ENCODE measurements at places on chromosomes 7 and 10.

DNA sequence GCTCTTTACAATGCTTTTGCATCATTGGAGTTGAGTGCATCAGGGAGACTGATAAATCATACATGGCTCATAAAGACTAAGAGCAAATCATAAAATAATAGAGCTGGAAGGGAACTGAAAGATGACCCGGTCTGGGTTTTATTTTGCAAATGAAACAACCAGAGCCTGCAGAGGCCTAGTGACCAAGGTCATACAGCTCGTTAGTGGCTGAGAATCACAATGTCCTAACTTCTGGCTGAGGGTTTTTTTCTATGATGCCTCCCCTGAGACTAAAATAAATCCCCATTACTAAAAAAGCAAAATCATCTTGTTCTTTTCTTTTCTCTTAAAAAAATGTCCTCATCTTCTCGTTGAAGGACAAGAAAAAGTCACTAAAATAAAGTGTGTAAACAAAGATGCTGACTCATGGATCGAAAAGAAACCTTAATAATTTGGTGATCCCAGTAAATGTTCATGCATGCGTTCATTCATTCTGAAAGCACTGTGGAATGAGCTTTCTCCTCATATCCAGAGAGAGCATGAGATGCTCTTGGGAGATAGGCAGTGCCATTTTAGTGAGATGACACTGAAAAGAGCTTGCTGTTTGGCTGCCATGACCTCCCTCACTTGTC lies 107.8 kb upstream of the PHYHIPL start:
- no peak for DNase-seq

DNA sequence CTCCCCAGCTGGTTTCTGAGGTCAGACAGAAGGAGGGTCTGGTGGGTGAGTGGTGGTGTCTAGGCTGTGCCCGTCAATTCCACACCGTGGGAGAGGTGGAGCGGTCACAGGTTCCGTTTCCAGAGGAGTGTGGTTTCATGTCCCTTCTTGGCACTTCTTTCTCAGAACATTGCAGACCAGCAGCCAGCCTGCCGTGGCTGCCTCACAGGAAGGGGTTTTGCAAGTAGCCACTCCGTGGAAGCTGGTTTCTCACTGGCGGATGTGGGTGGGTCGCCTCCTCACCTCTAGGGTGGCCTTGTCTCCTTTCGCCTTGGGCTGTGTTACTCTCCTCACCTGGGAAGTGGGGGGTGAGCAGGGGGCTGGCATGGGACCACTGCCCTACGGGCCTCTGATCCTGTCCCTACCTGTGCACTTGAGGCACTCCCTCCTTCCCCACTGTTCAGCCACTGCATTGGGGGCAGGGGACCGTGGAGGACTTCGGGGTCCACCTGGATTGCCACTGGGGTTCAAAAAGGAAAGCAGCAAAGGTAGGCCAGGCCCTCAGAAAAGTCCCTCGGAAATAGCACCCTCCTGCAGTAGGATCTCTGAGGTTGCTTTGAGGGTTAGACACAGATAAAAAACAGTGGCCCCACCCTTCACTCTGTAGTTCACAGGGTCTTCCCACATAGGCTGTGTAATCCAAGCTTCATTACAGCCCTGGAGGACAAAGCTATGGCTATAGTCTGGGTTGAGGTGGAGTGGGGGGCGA lies 33.9 kb downstream of the TSPAN14 start:
- no peak for DNase-seq

GRCh38 chr10:119517235-119518141 lies 25.0 kb downstream of the RGS10 start:
- DNase-seq: peak; percentile 87

DNA sequence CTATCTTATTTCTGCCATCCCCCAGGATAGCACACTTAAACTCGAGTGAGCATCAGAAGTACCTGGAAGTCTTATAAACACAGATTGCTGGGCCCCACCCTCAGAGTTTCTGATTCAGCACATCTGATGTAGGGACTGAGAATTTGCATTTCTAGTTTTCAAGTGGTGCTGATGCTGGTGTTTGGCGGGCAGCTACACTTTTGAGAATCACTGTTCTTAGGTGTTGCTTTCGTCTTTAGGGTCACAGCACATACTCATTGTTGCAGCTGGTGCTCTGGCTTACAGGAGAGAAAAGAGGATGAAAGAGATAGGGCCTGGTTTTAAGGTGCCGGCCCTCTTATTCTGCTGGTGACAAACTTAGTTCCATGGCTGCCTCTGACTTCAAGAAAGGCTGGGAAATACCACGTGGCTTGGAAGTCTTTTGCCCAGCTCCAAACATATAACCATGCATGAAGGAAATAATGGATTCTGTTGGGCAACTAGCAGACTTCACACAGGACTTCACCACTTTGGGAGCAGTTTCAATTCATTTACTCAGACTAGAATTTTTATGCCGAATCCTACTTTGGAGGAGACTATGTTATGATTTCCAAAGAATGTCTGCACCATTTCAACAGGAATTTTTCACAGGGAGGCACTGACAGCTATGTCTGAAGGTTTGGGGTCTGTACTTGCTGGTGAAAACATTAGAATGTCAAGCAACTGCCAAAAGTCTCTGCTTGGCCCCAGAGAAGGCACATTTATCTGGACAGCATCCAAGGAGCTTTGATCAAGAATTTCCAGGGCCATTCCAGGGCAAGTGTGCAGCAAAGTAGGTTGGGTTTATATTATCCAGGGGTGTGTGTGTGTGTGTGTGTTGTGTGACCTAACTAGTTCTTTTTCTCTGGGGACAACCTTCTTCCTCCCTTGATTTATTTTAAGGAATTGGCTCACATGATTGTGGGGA lies 6.9 kb upstream of the MINDY4 start:
- DNase-seq: no peak

DNA sequence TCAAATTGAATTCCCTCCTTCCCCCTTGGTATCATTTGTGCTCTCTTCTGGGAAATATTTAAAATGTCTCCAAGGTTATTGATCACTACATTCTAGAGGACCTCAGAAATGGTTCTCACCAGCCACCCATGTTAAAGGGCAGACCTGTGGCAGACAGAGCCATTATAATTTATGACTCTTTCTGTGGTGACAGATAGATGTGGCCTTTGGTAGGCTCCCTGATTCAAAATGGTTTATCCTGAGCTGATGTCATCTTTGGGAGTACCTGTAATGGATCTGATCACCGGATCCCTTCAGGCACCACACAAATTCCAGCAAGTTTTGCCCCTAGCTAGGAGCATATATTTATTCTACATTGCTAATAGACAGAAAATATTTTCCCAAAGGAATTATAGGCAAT lies 267.5 kb downstream of the SDK1 start:
- DNase-seq: no peak

DNA sequence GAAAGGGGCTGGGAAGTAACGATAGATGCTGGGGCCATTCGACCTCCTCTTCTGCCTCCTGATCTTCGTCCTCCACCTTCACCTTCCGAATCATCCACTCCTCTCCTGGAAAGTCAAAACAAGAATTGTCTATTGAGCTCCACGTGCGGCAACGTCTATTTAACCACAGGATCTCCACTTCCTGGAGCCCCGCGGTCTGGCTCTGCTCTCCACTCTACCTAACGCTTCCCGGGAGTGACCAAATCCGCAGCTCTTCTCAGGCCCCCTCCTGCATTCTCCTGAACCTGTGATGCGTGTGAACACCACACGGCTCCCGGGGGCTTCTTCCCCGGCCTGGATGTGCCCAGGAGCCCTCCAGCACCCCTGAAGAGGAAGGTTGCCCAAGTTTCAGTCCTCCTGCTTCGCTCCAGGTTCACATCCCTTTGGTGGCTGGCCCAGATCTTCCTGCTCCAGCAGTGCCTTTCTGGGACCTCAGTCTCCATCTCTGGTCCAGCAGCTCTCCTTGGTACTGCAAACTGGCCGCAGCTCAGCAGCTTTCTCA lies 7.2 kb downstream of the ZNF467 start:
- no peak for DNase-seq

DNA sequence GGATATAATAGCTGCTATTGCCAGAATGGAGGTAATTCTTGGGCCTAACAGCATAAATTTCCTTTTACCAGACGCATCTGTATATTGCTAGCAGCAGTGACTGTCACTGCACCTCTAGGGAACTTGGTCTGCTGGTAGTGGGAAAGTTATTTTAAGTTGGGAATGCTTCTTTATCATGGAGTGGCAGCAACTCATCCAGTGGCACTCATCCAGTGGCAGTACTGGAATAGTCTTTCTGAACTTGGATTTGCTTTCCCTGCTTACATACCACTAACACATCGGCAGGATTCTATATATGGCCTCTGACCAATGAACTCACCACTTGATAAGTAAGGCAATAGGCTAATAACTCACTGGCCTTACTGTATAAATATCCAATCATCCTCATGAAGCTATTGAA lies 22.0 kb upstream of the ICA1 start:
- DNase-seq: no peak

- no peak for DNase-seq
These were observed 32.7 kb upstream of the RASGEF1A start for GRCh38 chr10:43299579-43299978.

DNA sequence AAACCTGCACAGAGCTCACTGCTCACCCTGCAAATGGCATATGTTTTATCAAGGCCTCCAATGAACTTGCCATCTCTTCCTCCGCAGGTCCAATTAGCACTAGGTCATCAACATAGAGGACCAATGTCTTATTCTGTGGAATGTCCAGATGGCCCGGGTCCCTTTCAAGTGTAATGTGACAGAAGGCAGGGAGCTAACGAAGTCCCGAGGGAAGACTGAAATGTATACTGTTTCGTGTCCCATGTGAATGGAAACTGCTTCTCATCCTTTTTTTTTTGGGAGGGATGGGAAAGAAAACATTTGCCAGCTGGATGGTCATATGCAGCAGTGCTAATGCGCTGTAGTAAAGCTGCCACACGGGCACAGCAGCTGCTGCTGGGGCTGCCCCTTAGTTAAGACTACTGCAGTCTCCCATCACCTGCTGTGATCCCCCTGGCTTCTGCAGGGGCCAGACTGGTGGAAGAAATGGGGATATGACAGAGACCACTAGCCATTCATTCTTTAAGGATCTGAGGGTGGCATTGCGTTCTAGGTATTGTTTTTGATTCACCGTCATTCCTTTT lies 61.7 kb upstream of the CCNY start:
- no peak for DNase-seq

DNA sequence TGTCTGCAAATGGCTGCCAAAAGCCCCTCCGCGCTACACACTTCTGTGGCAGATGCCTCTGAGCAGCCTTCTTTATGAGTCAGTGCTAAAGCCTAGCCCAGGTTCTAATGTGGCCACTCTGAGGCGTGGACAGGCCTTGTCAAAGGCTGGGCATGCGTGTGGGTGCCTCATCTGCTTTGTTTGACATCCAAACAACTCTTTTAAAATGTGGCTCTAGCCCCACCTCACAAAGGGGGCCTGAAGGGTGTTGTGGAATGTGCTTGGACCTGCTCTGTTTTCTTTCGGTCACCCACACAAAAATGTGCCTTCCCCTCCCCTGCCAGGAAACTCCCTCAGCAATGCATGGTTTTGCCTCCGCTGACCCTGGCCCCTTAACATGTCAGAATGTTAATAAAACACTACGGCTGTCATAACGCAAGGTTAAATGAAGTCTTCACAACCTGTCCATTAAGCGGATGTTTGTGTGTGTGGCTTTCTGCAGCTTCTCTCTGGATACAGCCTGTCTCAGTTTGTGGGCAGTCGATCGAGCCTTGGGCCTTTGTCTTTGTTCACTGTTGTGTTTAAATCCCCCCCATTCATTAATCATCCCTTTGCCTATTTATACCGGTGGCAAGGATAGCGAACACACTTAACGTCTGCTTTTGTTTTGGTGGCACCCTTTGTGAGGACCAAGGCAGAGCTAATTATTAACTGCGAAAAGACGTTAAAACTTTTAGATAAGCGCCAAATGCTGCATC lies 718.9 kb downstream of the LRMDA start:
- DNase-seq: no peak

DNA sequence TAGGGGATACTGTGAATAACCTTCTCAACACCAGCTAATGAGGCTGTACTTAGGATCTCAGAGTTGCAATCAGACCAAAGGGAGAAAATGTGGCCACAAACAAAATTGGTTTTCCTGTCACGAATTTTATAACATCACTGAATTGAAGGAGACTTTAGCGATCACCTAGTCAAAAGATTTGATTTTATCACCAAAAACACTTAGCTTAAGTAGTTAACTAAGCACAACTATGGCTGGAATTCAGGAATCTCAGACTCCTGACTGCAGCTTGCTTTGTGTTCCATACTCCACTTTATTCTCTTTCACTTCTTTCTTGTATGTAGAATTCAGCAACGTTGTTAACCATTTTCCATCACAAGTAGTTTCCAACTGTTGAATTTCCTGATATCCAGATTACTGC lies 152.0 kb downstream of the SLC16A9 start:
- DNase-seq: no peak

DNA sequence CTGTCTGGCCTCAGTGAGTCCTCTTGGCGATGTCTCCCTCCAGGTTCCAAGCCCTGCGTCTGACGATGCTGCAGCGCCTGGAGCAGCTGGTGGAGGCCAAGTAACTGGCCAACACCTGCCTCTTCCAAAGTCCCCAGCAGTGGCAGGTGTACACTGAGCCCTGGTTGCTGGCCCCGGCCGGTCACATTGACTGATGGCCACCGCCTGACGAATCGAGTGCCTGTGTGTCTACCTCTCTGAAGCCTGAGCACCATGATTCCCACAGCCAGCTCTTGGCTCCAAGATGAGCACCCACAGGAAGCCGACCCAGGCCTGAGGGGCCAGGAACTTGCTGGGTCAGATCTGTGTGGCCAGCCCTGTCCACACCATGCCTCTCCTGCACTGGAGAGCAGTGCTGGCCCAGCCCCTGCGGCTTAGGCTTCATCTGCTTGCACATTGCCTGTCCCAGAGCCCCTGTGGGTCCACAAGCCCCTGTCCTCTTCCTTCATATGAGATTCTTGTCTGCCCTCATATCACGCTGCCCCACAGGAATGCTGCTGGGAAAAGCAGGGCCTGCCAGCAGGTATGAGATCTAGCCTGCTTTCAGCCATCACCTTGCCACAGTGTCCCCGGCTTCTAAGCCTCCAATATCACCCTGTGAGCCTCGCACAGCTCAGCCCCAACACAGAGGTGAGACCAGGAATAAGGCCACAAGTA lies 7.3 kb upstream of the ZNF22 start:
- no peak for DNase-seq

DNA sequence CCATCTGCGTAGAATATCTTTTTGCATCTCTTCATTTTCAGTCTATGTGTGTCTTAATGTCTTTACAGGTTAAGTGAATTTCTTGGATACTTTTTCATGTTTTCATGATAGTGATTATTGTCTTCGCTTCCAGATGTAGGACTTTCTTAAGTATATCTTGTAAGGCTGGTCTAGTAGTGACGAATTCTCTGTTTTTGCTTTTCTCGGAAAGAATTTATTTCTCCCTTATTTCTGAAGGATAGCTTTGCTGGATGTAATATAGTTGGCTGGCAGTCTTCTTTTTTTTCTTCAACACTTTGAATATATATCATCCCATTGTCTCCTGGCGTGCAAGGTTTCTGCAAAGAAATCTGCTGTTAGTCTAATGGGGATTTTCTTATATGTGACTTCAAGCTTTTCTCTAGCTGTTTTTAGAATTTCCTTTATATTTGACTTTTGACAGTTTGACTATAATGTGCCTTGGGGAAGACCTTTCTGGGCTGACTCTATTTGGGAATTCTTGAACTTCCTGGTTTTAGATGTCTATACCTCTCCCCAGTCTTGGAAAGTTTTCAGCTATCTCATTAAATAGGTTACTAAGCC lies 14.3 kb downstream of the GTPBP4 start:
- DNase-seq: no peak
